ENCODE measurements at places on chromosomes 11 and 22. TPM values are rescaled to one million over a fixed set of nuclear protein-coding genes. Genes with fewer than 3 reads are reported as not detected.

The CCDC15 gene
- total RNA-seq: 3.4 TPM

DNA sequence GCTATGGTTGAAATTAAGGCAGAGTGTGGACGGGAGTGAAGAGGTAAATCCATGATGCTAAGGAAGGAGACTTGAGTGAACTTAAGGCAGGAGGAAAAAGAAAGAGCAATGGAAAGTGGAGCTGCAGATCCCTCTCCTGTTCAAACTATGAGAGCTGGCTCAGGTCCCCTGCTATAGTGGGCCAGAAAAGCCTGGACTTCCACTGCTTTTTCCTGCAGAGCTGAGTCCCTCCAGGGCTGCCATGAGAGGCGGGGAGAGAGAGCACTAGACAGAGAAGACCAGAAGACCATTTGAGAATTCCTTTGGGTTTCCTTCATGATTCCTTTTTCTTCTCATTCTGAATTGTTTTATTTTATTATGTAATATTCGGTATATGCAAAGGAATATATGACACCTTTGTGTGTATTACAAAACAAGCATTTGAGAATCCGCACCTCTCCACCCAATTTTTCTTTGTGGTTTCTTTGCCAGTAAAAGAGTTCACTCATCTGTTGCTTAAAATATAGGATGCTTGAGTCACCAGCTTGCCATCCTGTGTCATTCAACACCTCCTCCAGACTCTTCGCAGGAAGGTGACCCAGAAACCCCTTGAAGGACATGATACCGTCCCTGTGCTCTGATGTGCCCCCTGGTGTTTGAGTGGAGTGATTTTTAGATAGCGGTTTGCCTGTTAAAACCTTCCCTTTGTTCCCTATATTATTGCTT is 24.4 kb downstream of the SREBF2 start:
- DNase-seq: no peak

- no peak for DNase-seq
These were observed 1.5 kb downstream of the AMPD3 start for GRCh38 chr11:10456519-10456918.

DNA sequence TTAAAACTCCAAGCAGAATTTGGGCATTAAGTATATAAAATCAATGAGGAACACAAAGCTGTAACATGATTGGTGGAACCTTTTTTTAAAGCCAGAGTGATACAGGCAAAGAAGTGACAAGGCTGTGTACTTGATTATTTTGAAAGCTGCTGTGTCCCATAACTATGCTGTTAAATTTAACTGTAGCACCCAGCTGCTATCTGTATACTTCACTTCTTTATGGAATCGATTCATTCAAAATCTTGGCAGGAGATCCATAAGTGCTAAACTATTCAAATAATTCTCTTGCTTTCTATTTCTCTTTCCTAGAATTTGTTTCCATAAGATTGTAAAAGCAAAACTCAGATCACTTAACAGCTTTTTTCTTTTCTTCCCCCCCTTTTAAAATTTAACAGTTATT is 231.7 kb downstream of the DYNC2H1 start:
- DNase-seq: no peak
